HTR-8/SVneo (cell line): ENCODE measurements at places on chromosomes 3 and 15.

- no peak for DNase-seq
Measured at GRCh38 chr15:79572691-79573404, 140.7 kb downstream of the MINAR1 start.

DNA sequence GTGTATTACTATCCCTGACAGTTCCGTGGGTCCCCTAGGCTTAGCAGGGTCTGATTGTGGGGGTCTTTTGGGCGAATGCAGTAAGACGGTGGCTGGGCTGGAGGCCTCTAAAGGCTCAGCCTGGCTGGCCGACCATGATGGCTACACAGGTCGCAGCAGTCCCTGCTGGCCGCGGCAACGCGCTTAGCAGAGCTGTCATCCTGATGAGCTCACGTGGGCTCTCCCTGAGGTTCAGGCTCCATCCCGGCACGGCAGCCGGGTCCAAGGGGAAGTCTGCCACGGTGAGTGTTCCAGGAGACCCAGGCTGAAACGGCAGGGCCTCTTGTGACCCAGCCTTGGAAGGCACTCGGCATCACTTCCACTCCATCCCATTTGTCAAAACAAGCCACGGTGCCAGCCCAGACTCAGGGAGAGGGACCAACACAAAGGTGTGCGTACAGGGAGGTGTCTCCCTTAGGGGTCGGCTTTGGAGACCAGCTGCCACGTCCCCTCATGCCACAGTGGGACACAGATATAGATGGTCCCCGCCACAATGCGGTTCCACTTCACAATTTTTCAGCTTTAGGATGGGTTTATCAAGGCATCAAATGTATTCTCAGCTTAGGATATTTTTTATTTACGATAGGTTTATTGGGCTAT is 101.8 kb downstream of the XXYLT1 start:
- no peak for DNase-seq

GRCh38 chr3:10833855-10834414 is 17.9 kb downstream of the SLC6A11 start:
- DNase-seq = no peak

- DNase-seq = no peak
Measured at GRCh38 chr3:122562923-122563716, 980 bp downstream of the PARP9 start.

- DNase-seq = no peak
Measured at GRCh38 chr3:122892118-122892960, 97.5 kb downstream of the SLC49A4 start.

- DNase-seq = no peak
Measured at GRCh38 chr15:64315216-64315615, 40.8 kb downstream of the CSNK1G1 start.

- DNase-seq = no peak
Measured at GRCh38 chr3:13124631-13125030, 51.4 kb upstream of the IQSEC1 start.

- DNase-seq = no peak
Measured at GRCh38 chr15:22236469-22236868, 156.1 kb downstream of the OR4M2 start.

GRCh38 chr3:126926684-126927400 is 56.1 kb upstream of the PLXNA1 start:
- no peak for DNase-seq

- DNase-seq = no peak
Measured at GRCh38 chr15:25668236-25668795, 194.8 kb downstream of the ATP10A start.

DNA sequence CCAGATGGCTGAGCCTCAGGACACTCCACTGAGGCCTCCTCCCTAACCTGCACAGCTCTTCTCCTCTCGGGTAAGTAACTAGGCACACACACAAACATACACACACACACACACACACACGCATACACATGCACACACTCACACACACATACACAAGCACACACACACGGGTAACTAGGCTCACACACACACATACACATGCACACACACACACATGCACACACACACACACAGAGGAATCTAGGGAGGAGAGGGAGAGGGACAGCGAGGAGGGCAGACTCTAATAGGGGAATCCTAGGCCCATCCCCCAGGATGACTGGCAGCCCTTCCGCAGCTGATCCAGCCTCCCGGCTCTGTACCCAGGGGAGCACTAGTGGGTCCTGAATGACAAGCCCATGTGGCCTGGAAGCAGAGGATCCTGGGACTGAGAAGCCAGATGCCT is 177.4 kb upstream of the LINGO1 start:
- DNase-seq = no peak

DNA sequence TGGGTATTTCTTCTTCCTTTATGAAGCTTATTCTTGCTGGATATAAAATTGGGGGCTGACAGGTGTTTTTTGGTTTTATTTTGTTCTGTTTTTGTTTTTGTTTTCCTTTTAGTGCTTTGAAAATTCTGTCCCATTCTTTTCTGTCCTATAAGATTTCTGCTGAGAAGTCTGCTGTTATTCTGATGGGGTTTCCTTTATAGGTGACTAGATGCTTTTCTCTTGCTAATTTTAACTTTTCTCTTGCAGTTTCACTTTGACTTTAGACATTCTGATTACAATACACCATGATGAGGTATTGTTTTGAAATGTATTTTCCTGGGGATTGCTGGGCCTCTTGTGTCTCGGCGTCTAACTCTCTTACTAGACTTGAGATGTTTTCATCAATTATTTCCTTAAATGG is 22.8 kb downstream of the TTC14 start:
- no peak for DNase-seq

- no peak for DNase-seq
Measured at GRCh38 chr15:28080386-28080785, 18.7 kb downstream of the OCA2 start.

GRCh38 chr3:120040813-120041377 is 53.4 kb downstream of the GSK3B start:
- DNase-seq = no peak

DNA sequence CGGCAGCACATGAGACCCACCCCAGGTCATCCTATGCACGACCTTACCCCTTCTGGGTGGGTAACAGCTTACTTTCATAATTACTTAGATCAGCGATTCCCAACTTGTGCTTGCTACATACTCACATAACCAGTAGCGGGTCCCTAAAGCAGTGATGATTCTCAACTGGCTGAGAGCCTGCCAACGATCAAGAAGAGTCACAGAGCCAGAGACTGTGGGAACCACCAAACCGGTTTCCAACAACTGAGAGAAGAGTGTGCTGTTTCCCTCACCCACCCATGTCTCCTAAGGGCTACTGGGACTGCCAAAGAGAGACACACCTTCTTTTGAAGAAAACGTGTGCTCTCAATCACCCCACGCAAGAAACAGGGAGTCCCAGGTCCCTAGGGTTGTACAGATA is 12.0 kb upstream of the XXYLT1 start:
- DNase-seq = no peak

GRCh38 chr3:23161308-23161707 is 41.8 kb upstream of the UBE2E2 start:
- DNase-seq = no peak

GRCh38 chr15:97961067-97961954 is 808 bp downstream of the ARRDC4 start:
- no peak for DNase-seq

- no peak for DNase-seq
Measured at GRCh38 chr15:49387471-49387870, 35.6 kb upstream of the FGF7 start.

GRCh38 chr3:174170248-174170647 is 688.9 kb upstream of the NAALADL2 start:
- DNase-seq = no peak

- DNase-seq = peak; percentile 21
Measured at GRCh38 chr3:82087958-82088357, 326.5 kb upstream of the GBE1 start.

GRCh38 chr3:14153663-14154062 is 24.7 kb downstream of the XPC start:
- no peak for DNase-seq

- DNase-seq = no peak
Measured at GRCh38 chr3:37324850-37325321, 150.5 kb upstream of the LRRFIP2 start.

- no peak for DNase-seq
Measured at GRCh38 chr3:174532776-174533175, 326.4 kb upstream of the NAALADL2 start.

GRCh38 chr15:39145854-39146625 is 434.8 kb upstream of the THBS1 start:
- DNase-seq = no peak

GRCh38 chr15:80989081-80989517 is 520 bp downstream of the MESD start:
- DNase-seq = peak; percentile 18

DNA sequence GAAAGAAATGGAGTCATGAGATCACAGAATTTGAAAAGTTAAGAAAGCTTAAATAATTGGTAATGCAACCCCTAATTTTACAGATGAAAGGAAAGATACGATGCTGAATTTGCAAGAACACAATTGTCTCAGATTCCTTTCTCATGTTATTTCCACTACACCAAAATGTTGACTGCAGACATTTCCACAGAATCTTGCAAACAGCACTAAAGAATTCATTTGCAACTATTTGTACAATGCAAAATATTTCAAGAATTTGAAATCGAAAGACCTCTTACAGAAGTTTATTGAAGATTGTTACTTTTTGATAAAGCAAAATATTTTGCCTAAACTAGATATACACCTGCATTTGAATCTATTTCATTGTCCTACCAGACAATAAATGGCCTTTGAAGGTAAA is 194.1 kb upstream of the KCNMB2 start:
- no peak for DNase-seq

- DNase-seq = no peak
Measured at GRCh38 chr3:11584570-11584969, 59.1 kb downstream of the VGLL4 start.

DNA sequence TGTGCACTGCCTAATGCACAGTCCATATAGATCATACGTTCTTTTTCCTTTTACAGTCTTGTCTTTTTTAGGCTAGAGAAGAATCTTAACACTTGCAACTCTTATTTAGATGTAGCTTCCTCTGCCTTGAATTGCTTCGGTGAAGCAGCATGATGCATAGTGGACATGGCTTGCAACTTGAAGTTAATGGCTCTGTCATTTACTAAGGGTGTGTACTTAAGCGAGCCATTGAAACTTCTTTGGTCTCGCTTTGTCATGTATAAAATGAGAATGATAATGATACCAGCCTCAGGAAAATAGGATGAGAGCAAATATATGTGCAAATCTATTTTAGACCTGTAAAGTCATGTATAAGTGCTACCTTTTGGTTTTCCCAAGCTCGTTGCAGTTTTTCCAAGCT is 147.4 kb downstream of the GHSR start:
- DNase-seq = no peak

GRCh38 chr3:117842086-117842485 is 1132.5 kb downstream of the TUSC7 start:
- DNase-seq = no peak

DNA sequence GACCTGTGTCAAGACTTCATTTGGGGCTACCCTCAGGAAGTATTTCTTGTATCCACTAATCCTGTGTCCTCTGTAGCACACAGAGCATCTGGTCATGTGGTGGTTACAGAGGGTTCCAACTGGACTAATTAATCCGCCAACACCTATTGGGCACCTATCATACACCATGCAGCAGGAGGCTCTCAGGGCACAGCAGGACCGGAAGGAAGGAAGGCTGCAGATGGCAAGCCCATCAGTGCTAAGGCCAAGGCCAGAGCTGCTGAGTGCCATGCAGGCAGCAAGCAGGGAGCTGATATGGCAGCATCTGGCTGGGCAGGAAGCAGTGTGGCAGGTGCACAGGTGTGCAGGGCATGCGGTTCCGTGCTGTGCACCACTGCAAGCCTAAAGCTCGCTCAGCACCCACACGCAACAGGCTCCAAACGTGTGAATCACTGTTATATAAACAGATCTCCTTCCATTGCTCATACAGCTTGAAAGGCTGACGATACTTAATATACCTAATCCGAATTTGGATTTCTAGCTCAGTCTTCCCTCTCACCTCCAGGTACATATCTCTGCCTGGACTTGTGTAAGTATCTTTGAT is 64.4 kb upstream of the SNRPA1 start:
- DNase-seq = no peak

- DNase-seq = no peak
Measured at GRCh38 chr3:192128060-192128459, 599.3 kb downstream of the FGF12 start.

GRCh38 chr3:50661321-50661837 is 13.3 kb upstream of the DOCK3 start:
- DNase-seq = no peak

DNA sequence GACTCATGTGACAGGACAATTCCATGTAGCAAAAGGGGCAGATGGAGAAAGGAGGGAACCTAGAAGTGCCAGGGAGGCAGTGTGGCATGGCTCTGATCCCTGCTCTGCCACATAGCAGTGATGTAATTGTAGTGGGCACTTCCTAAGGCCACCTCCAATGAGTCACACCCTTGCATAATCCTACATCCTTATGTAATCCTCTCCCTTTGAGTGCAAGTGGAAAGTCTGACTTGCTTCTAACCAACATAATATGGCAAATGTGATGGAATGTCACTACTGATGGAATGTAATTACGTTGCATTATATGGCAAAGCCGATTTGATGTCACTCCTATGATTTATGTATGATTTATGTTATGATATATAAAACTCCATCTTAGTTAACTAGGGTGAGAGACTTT is 72.9 kb upstream of the ATP2C1 start:
- DNase-seq = peak; percentile 14

- no peak for DNase-seq
Measured at GRCh38 chr3:186824430-186825139, 17.9 kb upstream of the ADIPOQ start.

DNA sequence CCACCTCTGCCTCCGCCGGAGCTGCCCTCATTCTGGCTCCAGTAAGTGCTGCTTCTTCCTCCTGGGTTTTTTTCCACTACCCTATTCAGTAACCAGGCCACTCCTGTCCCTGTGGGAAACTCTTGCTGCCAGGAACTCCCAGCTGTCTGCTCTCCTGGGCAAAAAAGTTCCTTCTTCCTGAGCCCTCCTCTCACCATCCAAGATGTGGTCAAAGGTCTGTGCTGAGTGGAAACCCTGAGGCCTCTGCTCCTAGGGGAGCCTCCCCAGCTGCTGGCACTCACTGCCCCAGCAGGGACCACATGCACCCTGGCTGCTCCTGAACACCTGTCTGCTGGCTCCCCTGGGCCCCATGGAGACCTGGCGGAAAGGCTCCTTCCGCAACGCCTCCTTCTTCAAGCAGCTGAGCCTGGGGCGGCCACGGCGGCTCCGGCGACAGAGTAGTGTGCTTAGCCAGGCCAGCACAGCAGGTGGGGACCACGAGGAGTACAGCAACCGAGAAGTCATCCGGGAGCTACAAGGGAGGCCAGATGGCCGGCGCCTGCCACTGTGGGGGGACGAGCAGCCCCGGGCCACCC is 454 bp downstream of the C15orf62 start:
- no peak for DNase-seq
